ENCODE measurements at places on chromosomes 7 and 10.

DNA sequence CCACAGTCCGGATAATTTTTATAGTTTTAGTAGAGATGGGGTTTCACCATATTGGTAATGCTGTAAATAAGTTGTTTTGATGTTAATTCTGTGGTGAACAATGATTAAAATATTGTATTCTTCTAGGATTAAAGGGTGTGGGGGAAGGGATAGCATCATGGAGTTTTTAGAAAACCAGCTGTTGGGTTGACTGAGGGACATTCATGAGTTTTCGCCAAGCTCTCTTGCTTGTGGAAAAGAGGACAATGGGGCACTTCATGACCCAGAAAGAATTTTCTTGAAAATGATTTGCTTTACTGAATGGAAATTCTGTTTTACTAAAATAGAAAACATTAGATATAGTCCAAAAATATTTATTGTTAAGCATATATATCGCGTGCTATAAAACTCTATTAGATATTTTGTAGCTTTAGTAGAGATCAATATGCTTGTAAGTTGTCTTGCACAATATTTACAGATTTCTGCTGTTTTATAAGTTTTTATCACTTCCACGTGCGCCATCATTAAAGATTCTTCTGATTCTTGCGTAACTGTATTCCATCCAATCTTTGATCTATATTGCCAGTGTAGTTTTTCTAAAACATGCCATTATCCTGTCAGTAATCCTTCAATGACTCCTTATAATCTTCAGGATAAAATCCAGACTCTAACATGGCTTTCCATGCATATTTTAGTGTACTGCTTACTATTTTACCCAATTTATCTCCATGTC is 41.8 kb downstream of the LCOR start:
- no peak for DNase-seq

GRCh38 chr10:86668297-86669165 is at the start of gene LDB3:
Gene LDB3 (plus strand): TSS chr10:86668511. CDS start chr10:86668692, 181 bp downstream.
- no peak for DNase-seq

- no peak for DNase-seq
Measured at GRCh38 chr10:5560142-5560816, 35.5 kb downstream of the CALML3 start.

DNA sequence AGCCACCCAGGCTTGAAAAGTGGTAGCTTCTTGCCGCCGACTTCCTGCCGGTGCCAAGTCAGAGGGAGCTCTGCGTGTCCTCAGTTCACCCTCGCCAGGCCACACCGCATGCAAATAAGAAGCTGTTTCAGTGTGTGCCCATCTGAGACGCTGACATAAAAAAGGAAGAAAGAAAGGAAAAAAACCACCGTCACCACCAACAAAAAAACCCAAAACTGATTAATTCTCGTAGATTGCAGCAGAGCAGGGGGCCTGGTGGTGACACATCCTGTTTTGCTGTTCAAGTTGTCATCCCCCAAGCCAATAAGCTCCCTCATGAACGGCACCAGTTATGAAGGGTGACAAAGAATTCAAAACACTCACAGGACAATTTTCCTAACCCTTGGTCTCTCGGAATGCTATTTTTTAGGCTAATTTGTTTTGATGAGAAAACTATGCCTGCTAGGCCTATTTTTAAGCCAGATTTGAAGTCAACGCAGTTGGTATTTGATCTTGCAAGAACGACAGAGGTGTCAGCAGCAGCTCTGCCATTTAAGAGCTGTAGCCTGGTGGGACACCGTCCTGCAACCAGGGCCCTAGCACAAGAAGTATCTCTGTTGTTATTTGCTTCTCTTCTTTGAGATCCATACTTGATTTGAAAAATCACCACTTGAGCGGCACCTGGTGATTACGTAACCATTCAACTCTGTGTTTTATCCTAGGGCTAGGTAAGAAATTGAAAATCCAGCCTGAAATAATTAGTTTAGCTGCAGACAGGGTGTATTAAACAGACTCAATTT is 145.6 kb downstream of the PFKFB3 start:
- DNase-seq = peak; percentile 85

GRCh38 chr7:82158327-82158726 is 285.2 kb downstream of the CACNA2D1 start:
- no peak for DNase-seq

DNA sequence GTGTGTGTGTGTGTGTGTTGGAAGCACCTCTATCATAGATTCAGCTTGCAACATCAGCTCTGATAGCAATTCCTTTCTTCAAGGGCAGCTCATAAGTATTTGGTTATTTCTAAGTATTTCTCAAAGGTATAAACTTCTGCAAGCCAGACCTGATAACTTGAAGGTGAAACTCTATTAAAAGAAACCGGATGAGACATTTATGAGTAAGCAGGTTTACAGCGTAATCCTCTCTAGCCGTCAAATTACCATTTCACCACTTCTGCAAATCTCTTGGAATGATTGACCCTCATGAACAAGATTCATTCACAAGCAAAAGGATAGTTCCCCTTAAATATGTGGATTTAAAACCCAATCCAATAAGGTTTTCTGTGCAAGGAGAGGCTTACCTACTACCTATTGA is 23.1 kb downstream of the PDE1C start:
- DNase-seq = no peak

- DNase-seq = no peak
Measured at GRCh38 chr7:28958235-28958979, at the start of gene TRIL. Gene TRIL (minus strand): TSS chr7:28958330. CDS start chr7:28958046, 284 bp downstream.

GRCh38 chr10:124092250-124092859 is 1.0 kb downstream of the CHST15 start:
- DNase-seq = no peak
